Right renal pelvis (tissue), 4 donors: ENCODE measurements at places on chromosomes 7 and 10.

GRCh38 chr10:49179699-49180443, 8.3 kb downstream of the TMEM273 start:
- DNase-seq, result no peak

DNA sequence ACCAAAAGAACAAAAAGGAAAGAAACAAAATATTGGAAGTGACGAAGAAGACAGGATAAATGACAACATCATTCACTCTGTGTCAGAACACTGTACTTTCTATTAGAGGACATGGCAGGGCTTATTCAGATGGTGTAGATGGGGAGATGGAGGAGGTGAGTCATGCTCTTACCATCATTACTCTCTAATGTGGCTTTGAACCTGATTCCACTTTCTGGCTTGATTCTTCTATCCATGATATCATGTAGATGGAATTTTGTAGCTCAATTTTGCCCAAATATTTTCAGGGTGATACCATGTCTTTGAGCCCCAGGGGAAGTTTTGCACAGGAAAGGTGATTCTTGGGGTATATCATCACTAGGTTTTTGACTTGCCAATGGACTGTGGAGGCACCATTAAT, 91.7 kb downstream of the CFAP58 start:
- no peak for DNase-seq

DNA sequence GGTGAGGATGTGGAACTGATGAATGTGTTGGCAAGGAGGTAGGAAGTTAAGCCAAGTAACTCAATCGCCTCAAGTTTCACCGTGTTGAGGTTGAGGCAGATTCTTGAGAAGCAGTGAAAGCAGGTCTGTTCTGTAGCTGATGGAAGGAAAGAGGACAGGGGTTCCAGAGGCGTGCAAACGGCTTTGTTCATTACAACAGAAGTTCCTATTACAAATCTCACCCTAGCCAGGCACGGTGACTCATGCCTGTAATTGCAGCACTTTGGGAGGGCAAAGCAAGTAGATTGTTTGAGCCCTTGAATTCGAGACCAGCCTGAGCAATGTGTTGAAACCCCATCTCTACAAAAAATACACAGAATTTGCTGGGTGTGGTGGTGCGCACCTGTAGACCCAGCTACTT, 36.9 kb upstream of the PTF1A start:
- no peak for DNase-seq

DNA sequence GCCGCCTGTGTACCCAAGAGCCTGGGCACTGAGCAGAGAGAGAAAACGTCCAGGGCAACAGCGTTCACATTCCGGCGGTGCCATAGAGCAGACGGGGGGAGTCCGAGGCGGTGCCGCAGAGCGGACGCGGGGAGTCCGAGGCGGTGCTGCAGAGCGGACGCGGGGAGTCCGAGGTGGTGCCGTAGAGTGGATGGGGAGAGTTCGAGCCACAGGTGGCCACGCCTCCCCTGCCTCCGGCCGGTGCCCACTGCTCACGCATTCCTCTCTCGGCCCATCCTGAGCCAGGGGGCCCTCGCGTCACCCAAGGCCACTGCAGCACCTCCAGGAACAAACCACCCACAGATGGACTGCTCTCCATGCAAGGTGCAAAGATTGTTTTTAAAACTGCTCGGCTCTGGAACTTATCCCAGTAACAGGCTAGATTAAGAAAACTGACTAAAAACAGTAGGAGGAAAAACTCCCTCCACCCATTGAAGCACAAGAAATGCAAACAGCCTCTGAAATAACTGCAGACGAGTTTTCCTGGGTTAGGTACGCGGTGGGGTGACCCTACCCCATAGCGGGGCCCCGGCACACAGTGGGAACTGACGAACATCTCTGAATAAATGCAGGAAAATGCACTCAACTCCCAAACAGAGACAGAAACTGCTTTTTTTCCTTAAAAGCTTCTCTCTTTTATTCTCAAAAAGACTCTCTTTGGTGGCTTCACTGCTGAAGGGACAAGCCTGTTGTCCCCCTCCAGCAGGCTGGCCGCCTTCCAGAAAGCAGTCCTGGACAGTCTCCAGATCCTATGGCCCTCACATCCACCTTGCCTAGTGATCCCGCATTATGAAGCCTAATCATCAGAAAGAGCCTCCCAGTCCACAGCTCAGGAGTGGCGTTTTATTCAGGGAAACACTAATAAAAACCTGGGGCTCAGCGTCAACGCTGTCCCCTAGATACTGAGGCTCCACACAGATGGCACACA, 55.9 kb downstream of the DIP2C start:
- no peak for DNase-seq
